ENCODE measurements at places on chromosomes 1 and 21. TPM values are rescaled to one million over a fixed set of nuclear protein-coding genes. Genes with fewer than 3 reads are reported as not detected.

DNA sequence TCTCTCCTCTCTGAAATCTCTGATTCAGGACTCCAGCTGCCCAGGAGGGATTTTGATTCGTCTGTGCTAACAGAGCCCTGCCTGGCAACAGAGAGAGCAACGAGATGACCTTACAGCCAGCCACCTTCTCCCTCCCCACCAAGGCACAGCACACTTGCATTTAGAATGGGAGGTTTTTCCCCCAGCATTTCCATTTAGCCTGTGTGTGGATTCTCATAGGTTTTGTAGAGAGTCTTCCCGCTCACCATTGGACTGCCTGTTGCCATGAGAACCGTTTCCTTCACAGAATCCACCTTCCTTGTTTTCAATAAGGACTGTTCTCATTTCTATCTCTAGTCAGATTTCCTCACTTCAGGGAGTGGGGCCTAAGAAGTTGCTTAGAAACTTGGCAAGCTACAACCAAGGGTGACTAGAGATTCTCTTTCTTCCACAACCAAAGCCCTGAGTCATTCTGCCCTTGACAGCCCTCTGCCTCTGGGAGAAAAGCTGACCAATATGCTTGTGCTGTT, 5.8 kb upstream of the IKBKE start:
- no peak for DNase-seq
- peaks cover 3% of the 10 kb centered on the region for H3K36me3 ChIP-seq
- no peak overlapping the region for H3K4me3 ChIP-seq
- H3K27me3 ChIP-seq: no peaks in the 10 kb centered on the region

- peak; percentile 10 for DNase-seq
- peaks cover 6% of the 10 kb centered on the region for H3K4me1 ChIP-seq
- peaks cover 25% of the 10 kb centered on the region for H3K36me3 ChIP-seq
- H3K27ac ChIP-seq: peak overlapping the region; percentile 90
Observed at GRCh38 chr21:32611471-32611997, 643 bp downstream of the CFAP298 start.

GRCh38 chr1:9877962-9878361, 32.1 kb downstream of the CTNNBIP1 start:
- H3K4me1 ChIP-seq: peaks cover 10% of the 10 kb centered on the region
- H3K4me3 ChIP-seq: no peak overlapping the region
- H3K36me3 ChIP-seq: no peaks in the 10 kb centered on the region
- no peak for DNase-seq
- no peaks in the 10 kb centered on the region for H3K27me3 ChIP-seq

GRCh38 chr1:171784784-171785183, 3.3 kb downstream of the METTL13 start:
- no peak overlapping the region for H3K4me3 ChIP-seq
- no peaks in the 10 kb centered on the region for H3K27me3 ChIP-seq
- DNase-seq: no peak

GRCh38 chr1:80675454-80675853, 1125.3 kb upstream of the ADGRL2 start:
- no peak for DNase-seq
- no peaks in the 10 kb centered on the region for H3K27me3 ChIP-seq
- no peak overlapping the region for H3K27ac ChIP-seq
- H3K4me1 ChIP-seq: peaks cover 4% of the 10 kb centered on the region
- no peaks in the 10 kb centered on the region for H3K36me3 ChIP-seq
- H3K4me3 ChIP-seq: no peak overlapping the region

DNA sequence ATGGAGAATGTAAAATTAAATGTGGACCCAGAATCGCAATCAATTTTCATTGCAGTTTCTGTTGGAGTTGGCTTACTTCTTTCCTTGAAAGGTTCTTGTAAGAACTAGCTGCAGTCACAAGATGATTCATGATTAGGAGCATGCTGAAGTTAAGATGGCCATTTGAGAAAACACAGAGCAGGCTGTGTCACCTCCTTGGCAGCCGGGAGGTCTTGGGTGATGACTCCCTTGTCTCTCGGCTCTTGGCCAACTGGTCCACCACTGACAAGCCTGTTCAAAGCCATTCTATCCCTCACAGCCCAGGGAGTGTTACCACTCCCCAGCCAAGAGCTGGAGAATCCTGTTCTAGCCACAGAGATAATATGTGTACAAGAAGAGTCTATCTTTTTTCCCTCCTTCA, 40.6 kb downstream of the OPTC start:
- no peak for DNase-seq
- H3K36me3 ChIP-seq: no peaks in the 10 kb centered on the region
- no peak overlapping the region for H3K27ac ChIP-seq

HSD3B2 gene
- total RNA-seq: not detected

EFNA3 gene
- total RNA-seq: 5.8 TPM

CCDC185 gene
- total RNA-seq: not detected

SYT6 gene
- 71.9 TPM for total RNA-seq
